Brain (organoid and tissue), 16 donors: ENCODE measurements at places on chromosomes 2 and 18.
A peak's percentile ranks its signal among the peaks of the same experiment; 100 is the strongest.

GRCh38 chr18:49967171-49967570 lies 153.8 kb upstream of the ACAA2 start:
- DNase-seq: no peak

DNA sequence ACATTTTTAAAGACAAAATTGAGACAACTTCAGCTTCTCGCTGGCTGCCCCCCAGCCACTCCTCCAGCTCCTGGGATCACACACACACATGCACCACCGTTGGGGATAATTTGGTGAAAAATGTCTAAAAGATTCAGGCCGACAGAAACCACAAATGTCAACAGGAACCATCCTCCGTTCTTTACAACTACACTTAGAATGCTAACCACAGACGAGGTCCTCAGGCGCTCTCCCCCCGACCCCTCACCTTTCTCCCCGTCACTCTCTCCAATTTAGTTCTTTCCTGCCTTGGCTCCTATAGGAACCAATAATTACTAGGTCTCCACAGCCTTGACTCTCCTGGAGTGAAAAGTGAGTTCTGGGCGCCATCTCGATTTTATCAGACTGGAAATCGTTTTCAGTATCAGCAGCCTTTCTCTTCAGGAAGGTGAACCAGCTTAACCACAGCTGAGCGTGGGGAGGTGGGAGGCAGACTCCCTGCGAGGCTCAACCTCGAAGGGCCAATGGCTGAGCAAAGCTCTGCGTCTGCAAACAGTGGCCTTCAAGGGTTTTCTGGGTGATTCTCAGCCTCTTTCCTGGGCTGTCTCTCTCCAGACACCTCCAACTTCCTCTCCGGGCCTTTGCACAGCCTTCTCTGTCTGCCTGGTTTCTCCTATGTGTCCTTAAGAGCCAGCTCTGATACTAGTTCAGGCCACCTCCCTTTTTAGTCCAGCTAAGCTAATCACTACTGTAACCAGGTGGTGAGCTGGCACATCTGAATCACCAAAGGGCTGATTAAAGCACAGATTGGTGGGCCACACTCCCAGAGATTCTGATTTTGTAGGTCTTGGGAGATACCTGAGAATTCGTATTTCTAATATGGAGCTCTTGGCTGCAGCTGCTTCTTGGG lies 115.7 kb upstream of the COPS8 start:
- no peak for DNase-seq

- DNase-seq: no peak
Measured at GRCh38 chr2:86625096-86625495, 1.4 kb upstream of the RNF103 start.

DNA sequence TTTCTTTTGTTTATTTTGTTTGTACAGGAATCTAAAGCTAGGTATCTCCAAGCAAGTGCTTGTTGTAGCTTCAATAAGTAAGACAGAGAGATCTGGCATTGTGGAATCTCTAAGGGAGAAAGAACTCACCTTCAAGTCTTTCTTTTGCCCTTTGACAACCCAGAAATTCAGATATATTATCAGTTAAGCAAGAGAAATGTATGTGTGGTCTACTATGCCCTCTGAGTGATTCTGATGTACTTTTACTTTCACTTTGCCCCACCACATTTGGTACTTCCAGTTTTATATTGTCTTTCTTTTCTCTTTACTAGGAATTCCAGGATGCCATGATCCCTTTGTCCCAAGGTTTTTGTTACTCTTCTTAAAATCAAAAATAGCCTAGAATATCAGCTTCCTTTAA lies 259.6 kb upstream of the PIK3C3 start:
- DNase-seq: no peak

GRCh38 chr18:4524096-4524495 lies 69.0 kb upstream of the DLGAP1 start:
- no peak for DNase-seq

DNA sequence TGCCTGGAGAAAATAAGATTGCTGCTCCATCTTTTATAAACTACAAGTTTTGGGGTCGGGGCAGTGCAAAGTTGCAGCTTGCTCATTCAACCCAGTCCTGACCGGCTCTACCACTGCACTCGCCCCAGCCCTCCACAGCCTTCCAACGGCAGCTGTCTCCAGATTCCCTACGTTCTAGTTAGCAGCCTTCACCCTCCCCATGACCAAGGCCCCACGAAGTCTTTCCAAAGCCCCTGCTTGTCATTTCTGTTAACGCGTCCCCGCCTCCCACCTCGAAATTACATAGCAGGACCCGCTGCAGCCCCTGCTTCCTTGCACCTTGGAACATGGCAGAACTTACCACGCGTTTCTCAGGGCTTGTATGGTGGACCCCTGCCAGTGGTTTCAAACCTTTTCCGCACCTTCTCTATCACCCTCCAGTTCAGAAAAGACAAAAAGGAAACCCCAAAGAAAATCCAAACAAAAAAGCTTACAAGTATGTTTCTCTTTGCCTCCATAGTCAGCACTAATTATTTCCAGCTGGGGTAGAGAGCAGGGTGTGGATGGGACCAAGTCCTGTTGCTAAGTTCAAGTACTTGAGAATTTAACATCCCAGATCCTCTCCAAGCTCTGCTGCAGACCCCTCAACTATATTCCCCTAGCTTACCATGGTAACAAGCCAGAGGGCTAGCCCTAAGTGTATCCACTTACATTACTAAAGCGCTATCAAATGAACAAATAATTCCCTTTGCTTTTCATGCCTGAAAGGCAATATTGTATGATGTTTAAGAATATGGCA lies 161.5 kb downstream of the TGIF1 start:
- no peak for DNase-seq

GRCh38 chr2:58680755-58681310 lies 439.7 kb upstream of the FANCL start:
- peak; percentile 16 for DNase-seq

DNA sequence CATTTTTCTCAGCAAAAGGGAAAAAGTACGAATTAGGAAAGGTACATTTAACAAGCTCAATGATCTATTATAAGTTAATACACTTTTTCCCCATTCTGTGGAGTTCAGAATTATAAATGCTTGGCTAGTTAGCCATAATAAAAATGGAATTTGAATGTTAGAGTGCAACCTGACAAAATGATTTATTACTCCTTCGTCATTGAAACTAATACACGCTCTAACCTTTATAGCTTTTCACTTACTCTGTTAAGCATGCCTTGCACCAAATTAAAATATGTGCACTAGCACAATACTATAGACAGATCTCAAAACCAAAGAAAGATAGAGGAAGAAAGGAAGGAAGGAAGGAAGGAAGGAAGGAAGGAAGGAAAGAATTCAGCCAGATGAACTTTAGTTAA lies 46.1 kb upstream of the FRZB start:
- DNase-seq: no peak

- DNase-seq: no peak
Measured at GRCh38 chr2:65514555-65515195, 82.3 kb upstream of the SPRED2 start.

- DNase-seq: no peak
Measured at GRCh38 chr18:56795381-56795780, 144.2 kb downstream of the WDR7 start.

GRCh38 chr2:241853651-241854341 lies 4.9 kb downstream of the PDCD1 start:
- DNase-seq: no peak

DNA sequence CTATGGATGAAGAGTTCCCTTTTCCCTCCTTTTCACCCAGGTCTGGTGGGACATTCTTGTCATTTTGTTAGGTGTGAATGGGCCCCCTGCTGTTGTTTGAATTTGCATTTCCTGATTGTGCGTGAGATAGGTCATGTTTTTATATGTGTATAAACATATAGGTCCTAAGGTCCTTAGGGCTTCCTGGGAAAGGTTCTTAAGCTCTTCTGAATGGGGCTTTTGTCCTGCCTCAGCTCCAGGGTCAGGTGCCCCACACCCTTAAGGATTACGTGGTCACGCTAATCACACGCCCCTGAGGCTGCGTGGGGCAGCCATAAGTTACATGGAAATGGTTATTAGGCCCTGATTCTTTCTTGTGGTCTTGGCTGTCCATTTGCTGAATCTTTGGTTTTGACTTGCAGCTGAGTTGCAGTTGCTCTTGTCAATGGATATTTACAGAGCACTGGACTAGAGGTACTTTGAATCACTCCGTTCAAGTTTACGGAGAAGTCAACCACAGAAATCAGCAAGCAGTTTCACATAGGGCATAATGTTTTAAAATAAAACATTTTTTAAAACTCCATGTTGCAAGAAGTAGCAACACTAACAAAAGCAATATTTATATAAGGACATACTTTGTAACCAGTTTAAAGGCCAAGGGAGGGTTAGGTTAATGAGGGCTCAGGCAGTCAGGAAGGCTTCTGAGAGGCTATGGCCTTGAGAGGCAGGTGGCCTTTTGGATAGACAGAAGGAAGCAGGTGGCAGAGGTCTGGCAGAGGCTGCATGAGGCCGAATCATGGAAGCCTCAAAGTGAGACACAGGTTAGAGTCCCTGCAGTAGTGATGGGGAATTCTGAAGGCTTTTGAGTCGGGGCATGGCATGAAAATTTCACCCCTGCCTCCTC lies 24.2 kb downstream of the LIPG start:
- no peak for DNase-seq

DNA sequence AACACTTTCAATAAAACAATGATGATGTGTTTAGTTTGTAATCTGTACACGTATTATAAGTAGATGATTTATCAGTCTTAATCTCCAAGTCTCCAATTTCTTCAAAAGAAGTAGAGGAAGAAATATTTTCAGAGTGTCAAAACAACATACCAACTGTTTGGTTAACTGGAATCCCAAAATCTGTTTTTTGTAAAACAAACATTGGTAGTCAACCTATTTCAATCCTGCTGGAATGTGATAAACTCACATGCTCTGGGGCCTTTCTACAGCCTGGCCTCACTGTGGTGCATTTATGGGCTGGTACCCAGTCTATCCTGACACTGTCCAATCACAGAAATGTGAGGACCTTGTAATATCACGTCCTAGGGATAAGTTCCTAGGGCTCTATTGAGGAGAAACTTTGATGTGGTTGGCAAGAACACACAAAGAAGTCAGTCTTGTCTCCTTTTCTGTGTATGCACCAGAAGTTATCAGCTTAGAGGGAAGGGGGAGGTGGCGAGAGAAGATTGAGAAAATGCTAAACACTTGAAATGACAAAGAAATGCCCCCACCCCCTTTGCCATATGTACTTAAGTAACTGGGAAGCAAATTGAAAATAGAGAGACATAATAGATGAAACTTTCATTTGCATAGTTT lies 47.2 kb downstream of the PRKRA start:
- no peak for DNase-seq

GRCh38 chr2:26946841-26947784 lies 23.3 kb upstream of the MAPRE3 start:
- DNase-seq: no peak

DNA sequence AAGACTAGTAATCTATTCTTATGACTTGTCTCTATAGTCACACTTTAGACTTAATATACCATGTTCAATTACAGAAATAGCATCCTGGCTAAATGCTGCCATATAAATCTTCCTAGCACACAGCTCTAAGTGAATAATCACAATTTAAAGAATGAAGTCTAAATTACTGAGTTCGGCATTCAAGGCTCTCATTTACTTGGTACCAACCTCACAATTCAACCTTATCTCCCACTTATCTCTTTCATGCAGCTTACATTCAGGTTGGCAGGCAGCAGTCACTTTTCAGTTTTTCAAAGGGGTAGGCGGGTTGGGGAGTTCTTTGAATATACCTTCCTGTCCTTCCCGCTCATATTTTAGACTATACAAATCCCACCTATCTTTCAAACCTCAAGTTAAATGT lies 1.5 kb downstream of the MMADHC start:
- no peak for DNase-seq

GRCh38 chr2:238657132-238658053 lies 190.5 kb upstream of the TWIST2 start:
- no peak for DNase-seq

- DNase-seq: peak; percentile 87
Measured at GRCh38 chr18:59550174-59550516, 147.1 kb downstream of the CCBE1 start.

DNA sequence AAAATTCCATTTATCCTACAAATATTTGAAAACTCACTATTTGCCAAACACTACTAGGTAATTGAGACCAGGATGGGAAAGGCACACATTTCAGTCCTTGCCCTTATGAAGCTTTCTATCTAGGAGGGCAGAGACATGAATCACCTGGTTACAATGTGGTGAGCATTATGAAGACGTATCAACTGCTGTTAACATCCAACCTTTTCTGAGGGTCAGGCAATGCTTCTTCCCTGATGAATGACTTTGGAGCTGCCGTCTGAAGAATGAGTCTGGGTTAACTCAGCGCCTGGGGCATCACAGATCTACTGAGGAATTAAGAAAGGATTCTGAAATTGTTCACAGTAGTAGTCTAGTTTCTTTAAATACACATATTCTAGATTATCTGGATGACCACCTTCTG lies 62.1 kb upstream of the NOSTRIN start:
- no peak for DNase-seq

DNA sequence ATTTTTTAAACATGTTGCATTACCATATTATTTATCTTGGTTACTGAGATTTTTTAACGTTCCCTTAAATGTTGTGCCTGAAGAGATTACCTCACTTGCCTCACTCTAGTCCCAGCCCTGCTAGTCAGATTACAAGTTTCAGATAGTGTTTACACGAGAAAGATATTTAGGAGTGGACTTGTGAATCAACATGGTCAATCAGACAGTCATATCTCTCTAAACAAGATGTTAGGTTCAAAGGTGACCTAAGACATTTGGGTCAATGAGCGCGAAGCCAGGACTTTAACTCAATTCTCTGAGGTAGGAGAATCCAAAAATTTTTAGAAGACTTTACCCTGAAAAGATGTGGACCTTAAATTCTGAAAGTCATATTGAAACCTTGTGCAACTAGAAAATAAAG lies 14.8 kb upstream of the CALCRL start:
- DNase-seq: no peak

GRCh38 chr2:127305990-127306585 lies 12.1 kb upstream of the ERCC3 start:
- DNase-seq: no peak

GRCh38 chr18:79914614-79915160 lies 36.8 kb downstream of the SLC66A2 start:
- no peak for DNase-seq

DNA sequence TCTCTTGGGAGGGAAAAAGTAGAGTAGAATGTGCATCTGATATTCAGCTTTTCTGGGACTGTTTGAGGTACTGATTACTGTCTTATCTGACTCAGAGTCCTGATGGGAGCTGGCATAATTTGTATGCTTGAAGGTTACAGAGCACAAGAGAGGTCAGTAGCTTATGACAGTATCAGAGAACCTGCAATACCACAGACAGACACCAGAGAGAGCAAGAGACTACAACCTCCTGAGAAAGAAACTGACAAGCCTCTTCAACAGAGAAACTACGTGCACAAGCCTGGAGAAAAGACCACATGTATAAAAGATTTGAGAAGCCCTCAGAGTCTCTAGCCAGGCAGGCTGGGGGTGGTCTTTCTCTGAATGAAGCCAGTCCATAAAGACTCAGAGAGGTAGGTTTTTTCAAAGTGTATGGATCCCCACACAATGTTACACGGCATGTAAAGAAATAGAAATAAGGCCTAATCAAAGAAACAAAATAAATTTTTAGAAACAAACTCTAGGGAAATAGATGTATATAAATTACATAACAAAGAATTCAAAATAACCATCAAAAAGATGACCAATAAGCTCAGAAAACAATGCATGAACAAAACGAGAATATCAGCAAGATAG lies 568.3 kb downstream of the LRRTM4 start:
- DNase-seq: peak; percentile 76
